ENCODE measurements at places on chromosomes 2 and 18.

GRCh38 chr2:29871541-29871940 is 49.8 kb downstream of the ALK start:
- DNase-seq: no peak

DNA sequence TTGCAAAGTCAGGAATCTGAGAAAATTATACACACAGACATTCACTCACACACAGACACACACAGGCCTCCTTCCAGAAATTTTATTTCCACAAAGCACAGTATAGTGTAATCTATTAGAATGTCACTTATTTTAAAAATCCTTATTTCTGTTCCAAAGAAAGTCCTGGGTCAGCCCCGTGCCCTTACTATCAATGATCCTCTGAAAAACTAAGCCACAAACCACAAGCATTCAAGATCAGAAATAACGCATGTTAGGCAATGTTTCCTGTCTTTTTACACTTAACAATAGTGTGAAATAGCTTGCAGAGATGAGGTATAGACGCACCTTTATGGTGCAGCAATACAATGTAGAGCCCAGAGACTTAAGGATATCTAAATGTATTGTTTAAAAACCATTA is 25.8 kb downstream of the TBC1D8 start:
- DNase-seq: no peak

DNA sequence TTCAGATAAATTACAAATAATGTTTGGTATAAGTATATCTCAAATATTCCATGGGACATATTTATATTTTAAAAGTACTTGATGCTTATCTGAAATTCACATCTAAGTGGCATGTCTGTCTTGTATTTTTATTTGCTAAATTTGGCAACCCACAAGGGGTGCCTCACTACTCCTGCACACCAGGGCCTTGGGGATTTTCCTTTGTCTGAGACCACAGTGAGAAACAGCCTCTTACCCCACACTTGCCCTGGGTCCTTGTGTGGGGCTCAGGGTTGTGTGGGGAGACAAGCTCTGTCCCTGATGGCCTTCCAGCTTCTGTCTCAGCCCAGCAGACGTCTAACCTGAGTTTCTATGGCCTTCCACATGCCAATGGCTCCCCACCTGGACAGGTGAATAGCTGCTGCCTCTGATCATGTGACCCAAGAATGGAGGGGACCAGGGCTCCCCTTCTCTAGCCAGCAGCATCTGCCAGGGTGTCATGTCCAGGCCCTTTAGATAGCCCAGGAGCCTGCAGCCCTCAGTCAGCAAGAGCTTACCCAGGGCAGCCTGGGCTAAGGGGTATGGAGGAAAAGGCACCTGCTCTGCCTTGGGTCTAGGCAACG is 49.5 kb upstream of the MRPL33 start:
- no peak for DNase-seq

DNA sequence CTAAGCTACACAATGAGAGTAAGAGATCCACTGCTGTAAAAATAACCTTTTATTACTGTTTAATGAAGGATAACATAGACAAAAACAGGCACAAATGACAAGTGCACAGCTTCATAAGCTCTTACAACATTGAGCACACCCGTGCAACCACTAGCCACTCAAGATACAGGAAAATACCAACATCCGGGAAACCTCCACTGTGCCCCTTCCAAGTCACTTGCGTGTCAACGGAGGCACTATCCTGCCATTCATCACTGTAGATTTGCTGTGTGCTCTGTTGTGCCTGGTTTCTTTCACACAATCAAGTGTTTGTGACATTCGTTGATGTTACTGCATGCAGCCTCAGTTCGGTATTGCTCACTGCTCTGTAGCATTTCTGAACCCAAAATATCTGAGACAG is 292.9 kb upstream of the MYT1L start:
- DNase-seq: no peak

GRCh38 chr2:196331143-196331542 is 159.8 kb upstream of the STK17B start:
- no peak for DNase-seq

GRCh38 chr2:130849896-130850787 is 13.4 kb downstream of the ARHGEF4 start:
- DNase-seq: no peak

DNA sequence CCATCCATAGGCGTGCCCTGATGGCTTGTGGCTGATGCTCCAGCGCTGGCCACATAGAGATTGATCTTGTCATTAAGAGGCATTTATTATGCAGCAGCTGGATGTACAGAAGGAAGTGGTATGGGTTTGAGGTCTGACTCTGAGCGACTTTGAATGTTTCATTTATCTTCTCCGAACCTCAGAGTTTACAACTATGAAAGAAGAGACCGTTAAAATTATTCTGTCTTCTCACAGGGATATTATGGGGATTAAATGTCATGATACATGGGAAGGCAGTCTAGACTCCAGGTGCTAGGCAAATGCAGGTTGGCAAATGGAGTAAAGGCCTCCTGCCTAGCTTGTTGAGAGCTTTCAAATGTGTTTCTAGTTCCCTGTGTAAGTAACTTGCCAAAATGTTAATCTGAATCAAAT is 30.3 kb downstream of the MOGAT1 start:
- no peak for DNase-seq

- DNase-seq: no peak
Measured at GRCh38 chr18:47917923-47918610, 12.4 kb downstream of the SMAD2 start.

- DNase-seq: no peak
Measured at GRCh38 chr2:170335351-170335750, 157.4 kb downstream of the MYO3B start.

DNA sequence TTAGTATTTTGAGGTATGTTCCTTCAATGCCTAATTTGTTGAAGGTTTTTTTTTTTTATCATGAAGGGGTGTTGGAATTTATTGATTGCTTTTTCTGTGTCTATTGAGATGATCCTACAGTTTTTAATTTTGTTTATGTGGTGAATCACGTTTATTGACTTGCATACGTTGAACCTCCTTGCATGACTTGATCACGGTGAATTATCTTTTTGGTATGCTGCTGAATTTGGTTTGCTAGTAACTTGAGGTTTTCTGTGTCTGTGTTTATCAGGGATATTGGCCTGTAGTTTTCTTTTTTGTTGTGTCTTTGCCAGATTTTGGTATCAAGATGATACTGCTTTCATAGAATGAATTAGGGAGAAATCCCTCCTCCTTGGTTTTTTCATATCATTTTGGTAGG is 23.9 kb downstream of the CLIP4 start:
- no peak for DNase-seq

DNA sequence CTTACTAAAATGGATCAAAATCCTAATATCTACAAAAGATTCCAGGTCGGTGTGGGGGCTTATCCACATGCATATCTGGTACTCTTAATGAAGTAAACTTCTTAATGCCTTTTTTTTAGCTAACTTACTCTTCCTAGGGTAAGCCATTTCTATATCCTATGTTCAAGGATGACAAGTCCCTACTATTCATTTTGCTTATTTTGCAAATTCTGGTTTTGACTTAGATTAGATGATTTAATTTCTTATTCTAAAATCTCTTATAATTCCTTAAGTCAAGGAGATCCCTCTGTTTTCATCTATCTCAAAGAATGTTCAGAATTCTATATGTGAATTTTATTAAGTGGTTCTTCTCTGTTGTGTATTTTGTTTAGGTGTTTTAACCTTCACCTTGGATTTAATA is 79.7 kb downstream of the KYNU start:
- no peak for DNase-seq

- DNase-seq: no peak
Measured at GRCh38 chr18:68679528-68679927, 35.4 kb downstream of the TMX3 start.

GRCh38 chr18:55549474-55550104 is 38.4 kb downstream of the TCF4 start:
- DNase-seq: no peak

- peak; percentile 25 for DNase-seq
Measured at GRCh38 chr2:15560140-15560987, 770 bp downstream of the NBAS start.

- DNase-seq: no peak
Measured at GRCh38 chr2:58019229-58019628, 27.4 kb upstream of the VRK2 start.

DNA sequence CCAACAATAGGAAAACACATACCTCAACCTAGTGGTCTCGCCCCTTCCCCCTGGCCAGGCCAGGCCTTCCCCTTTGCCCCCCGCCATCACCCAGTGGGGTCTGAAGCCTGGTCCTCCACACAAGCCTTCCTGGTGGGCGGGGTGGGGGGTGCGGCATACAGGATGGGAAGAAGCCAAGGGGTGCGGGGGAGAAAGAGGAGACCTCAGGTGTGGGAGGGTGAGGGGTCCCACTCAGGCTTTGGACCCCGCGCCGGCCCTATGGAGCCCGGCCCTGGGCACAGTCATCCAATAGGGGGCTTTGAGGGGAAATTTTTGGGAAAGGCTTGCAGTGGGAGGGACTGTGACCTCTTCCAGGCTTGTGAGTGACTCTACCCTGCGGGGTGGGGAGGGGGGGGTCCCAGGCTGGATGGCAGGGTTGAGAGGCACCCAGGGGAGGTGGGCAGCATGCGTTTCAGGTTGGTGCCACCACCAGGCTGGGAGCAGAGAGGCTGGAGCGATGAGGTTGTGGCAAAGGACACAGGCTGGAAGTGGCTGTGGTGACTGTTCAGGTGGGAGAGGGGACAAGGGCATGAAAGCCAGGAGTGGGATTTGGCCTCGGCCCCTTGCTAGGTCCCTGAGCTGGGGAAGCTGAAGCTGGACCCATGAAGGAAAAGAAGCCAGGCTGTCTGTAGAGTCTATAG is 1.3 kb downstream of the SLC66A3 start:
- no peak for DNase-seq

- DNase-seq: no peak
Measured at GRCh38 chr2:205982776-205983327, 103.1 kb downstream of the INO80D start.

- no peak for DNase-seq
Measured at GRCh38 chr18:13710414-13710831, 15.9 kb downstream of the FAM210A start.

GRCh38 chr18:12960853-12961397 is 13.1 kb downstream of the SEH1L start:
- DNase-seq: peak; percentile 18

- DNase-seq: no peak
Measured at GRCh38 chr2:43541165-43541564, 54.7 kb downstream of the THADA start.

- DNase-seq: no peak
Measured at GRCh38 chr18:22185771-22186386, 16.5 kb downstream of the GATA6 start.

DNA sequence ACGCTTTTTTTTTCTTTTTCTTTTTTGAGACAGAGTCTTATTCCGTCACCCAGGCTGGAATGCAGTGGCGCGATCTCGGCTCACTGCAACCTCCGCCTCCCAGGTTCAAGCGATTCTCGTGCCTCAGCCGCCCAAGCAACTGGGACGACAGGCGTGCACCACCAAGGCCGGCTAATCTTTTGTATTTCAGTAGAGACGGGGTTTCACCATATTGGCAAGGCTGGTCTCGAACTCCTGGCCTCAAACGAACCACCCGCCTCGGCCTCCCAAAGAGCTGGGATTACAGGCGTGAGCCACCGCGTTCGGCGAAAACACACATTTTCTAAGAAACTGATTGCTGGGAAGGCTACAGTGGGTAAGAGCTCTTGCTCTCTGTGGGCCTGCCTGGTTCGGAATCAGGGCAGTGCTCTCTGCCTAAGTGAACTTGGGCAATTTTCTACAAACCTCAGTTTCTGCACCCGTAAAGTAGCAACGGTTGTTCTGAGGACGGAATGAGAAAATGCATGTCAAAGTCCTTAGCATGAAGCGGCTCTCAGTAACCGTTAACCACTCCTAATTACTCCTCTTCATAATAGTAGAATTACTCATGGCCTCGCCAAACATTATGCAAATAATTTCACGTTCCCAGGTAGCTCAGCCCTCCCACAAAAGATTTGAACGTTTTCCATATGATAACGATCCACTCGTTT is 1.0 kb upstream of the PMAIP1 start:
- no peak for DNase-seq

- no peak for DNase-seq
Measured at GRCh38 chr2:220134756-220135534, 507.5 kb downstream of the SLC4A3 start.

DNA sequence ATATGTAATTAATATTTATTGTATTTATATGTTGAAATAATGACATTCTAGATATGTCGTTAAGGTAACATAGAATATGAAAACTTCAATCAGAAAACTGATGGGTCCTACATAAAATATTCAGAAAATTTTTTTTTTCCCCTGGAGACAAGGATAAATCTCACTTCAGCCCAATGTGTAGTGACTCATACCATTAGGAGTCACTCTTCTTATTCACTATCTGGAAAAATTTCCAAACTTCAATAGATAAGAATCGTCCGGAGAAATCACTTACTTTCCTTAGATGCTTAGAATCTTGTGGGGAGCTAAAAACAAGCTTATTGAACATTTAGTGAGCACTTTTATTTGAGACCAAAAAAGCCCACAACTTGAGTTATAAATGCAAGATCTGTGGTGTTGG is 4.6 kb downstream of the SERPINB13 start:
- no peak for DNase-seq

- no peak for DNase-seq
Measured at GRCh38 chr2:127417406-127417805, 821 bp upstream of the PROC start.

DNA sequence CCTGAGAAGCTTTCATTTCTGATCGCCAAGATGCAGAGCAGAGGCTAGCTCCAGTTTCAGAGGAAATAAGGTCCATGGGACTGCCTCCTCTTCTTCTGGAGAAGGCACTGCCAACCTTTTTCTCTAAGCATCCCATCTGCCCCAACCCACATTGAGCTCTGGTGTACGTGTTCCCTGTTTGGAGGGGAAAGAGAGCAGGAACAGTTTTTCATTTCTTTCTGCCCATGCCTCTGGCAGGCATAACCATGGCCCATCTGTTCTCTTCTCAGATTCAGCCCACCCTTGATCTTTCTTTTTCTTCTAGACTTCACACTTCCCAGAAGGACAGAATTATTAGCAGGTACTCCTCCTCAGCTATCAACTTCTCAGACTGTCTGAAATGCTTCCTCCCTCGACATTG is 1110.3 kb upstream of the KLHL29 start:
- DNase-seq: no peak

- no peak for DNase-seq
Measured at GRCh38 chr18:36711014-36711725, 117.6 kb downstream of the TPGS2 start.

DNA sequence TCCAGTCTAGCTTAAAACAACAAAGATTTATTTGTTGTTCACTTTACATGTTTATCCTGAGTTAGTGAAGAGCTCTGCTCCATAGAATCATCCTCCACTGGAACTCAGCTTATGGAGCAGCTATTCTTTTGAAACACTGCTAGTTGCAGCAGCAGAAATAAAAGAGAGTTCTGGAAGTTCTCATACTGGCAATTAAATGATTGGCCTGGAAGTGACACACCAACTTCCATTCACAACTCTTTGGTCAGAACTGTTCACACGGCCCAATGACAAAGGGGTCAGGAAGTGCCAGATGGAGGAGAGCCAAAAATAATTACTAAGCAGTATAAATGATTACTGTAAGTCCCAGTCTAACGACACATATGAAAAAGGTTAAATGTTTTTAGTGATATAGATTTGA is 39.1 kb downstream of the FBXO11 start:
- DNase-seq: peak; percentile 4

- no peak for DNase-seq
Measured at GRCh38 chr2:118062048-118062447, 26.2 kb upstream of the INSIG2 start.

Measured in COR-L47 (cell line).